Breast epithelium (tissue), 4 donors: ENCODE measurements at places on chromosomes 4 and X. TPM values are rescaled to one million over a fixed set of nuclear protein-coding genes. Genes with fewer than 3 reads are reported as not detected.

DNA sequence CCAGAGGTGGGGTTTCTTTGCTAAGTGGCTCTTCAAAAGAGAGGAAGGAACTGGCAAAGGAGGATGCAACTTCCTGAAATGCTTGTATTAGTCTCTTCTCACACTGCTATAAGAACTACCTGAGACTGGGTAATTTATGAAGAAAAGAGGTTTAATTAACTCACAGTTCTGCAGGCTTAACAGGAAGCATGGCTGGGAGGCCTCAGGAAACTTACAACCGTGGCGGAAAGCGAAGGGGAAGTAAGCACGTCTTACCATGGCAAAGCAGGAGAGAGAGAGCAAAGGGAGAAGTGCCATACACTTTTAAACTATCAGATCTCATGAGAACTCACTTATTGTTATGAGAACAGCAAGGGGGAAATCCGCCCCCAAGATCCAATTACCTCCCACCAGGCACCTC, 505.7 kb downstream of the ZNF674 start:
- H3K4me3 ChIP-seq, result no peak overlapping the region
- H3K4me1 ChIP-seq, result no peaks in the 10 kb centered on the region
- H3K27ac ChIP-seq, result no peak overlapping the region
- no peaks in the 10 kb centered on the region for H3K27me3 ChIP-seq

- H3K36me3 ChIP-seq, result no peaks in the 10 kb centered on the region
- no peak for DNase-seq
- no peak overlapping the region for H3K27ac ChIP-seq
- H3K4me3 ChIP-seq, result no peak overlapping the region
- no peaks in the 10 kb centered on the region for H3K27me3 ChIP-seq
Measured at GRCh38 chr4:150950657-150951288, 64.3 kb downstream of the LRBA start.

GRCh38 chr4:108168160-108168670, 517 bp downstream of the LEF1 start:
- peak overlapping the region; percentile 45 for H3K27ac ChIP-seq
- H3K4me3 ChIP-seq, result peak overlapping the region; percentile 76
- no peaks in the 10 kb centered on the region for H3K36me3 ChIP-seq
- H3K4me1 ChIP-seq, result peaks cover 6% of the 10 kb centered on the region
- no peak for DNase-seq

GRCh38 chr4:24104158-24104565, 214.3 kb upstream of the PPARGC1A start:
- DNase-seq, result no peak
- H3K27ac ChIP-seq, result no peak overlapping the region
- no peaks in the 10 kb centered on the region for H3K36me3 ChIP-seq
- H3K27me3 ChIP-seq, result no peaks in the 10 kb centered on the region

GRCh38 chr4:73448448-73449203, 12.6 kb downstream of the AFP start:
- no peaks in the 10 kb centered on the region for H3K27me3 ChIP-seq
- no peak overlapping the region for H3K4me3 ChIP-seq

DNA sequence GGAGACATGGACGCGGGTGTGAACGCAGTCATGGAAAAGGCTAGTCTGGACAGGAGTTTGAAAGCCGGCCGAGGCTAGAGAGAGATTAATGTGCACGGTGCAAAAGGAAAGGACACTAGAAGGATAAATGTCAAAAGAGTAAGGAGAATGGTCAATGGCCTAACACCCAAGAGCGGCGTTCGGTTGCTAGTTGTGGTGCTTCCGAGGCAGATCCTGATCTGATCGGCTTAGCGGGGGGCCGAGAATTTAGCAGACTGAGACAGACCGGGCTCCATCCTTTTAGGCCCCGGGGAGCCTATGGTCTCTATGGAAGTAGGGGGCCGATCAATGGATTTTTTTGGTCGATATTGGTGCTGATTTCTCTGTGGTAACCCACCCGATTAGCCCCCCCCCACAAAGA, 6.9 kb downstream of the GAGE10 start:
- H3K4me1 ChIP-seq, result no peaks in the 10 kb centered on the region
- H3K36me3 ChIP-seq, result no peaks in the 10 kb centered on the region
- H3K27ac ChIP-seq, result no peak overlapping the region
- peak overlapping the region; percentile 42 for H3K4me3 ChIP-seq

DNA sequence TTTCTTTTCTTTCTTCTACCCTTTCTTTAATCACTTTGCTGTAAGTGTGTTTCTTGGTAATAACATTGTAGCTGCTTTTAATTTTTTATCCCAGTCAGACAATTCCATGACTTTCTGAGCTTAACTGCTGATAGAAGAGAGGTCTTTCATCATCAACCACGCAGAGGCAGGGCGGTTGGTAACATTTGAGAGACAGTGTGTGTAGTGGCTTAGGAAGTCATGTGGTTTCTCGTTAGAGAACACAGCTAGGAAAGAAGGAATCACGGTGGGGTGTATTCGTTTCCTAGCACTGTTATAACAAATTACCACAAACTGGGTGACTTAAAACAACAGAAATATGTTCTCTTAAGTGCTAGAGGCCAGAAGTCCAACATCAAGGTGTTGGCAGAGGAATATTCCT, 11.5 kb downstream of the PRPS2 start:
- H3K27me3 ChIP-seq, result no peaks in the 10 kb centered on the region
- H3K27ac ChIP-seq, result no peak overlapping the region
- H3K4me3 ChIP-seq, result no peak overlapping the region
- no peak for DNase-seq

DNA sequence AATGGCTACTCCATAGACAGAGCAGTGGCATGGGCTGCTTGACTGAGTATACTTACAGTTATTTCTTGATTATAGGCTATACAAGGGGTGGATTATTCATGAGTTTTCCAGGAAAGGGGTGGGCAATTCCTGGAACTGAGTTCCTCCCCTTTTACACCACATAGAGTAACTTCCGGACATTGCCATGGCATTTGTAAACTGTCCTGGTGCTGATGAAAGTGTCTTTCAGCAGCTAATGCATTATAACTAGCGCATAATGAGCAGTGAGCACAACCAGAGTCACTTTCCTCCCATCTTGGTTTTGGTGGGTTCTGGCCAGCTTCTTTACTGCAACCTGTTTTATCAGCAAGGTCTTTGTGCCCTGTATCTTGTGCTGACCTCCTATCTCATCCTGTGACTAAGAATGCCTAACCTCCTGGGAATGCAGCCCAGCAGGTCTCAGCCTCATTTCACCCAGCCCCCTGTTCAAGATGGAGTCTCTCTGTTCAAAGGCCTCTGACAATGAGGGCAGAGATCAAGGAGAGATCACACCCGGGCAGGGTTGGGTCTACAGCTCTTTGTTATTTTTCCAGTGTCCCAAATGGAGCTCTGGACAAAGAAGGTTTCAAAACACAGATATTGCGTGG, 468.4 kb upstream of the PRKX start:
- no peaks in the 10 kb centered on the region for H3K27me3 ChIP-seq
- H3K4me1 ChIP-seq, result no peaks in the 10 kb centered on the region
- H3K36me3 ChIP-seq, result no peaks in the 10 kb centered on the region
- H3K4me3 ChIP-seq, result no peak overlapping the region

- H3K4me1 ChIP-seq, result no peaks in the 10 kb centered on the region
- H3K27me3 ChIP-seq, result peaks cover 6% of the 10 kb centered on the region
- H3K36me3 ChIP-seq, result no peaks in the 10 kb centered on the region
- peak; percentile 62 for DNase-seq
- no peak overlapping the region for H3K27ac ChIP-seq
Measured at GRCh38 chrX:149871940-149872339, 9.0 kb upstream of the MAGEA8 start.

DNA sequence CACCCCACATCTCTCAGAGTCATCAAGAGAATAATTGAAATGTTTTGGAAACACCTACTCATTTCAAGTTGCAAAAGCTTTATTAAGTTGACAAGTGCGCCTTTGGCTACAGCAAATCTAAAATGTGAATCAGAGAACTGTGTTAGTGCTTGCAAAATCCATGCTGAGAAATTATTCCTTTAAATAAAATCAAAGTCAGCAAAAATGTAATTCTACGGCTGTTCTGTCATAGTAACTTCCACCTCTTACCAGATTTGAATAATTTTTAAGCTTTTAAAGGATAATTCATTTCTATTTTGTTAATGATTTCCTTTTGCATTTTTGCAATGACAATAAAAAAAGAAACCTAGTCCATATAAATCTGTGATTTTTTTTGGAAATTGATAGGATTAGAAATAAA, 1779.1 kb downstream of the STIM2 start:
- no peak overlapping the region for H3K4me3 ChIP-seq
- H3K27me3 ChIP-seq, result no peaks in the 10 kb centered on the region
- H3K4me1 ChIP-seq, result no peaks in the 10 kb centered on the region

The NXF2 gene
- not detected for total RNA-seq

GRCh38 chr4:13765539-13765938, 138.0 kb upstream of the BOD1L1 start:
- H3K4me1 ChIP-seq, result no peaks in the 10 kb centered on the region
- H3K4me3 ChIP-seq, result no peak overlapping the region
- no peak overlapping the region for H3K27ac ChIP-seq

DNA sequence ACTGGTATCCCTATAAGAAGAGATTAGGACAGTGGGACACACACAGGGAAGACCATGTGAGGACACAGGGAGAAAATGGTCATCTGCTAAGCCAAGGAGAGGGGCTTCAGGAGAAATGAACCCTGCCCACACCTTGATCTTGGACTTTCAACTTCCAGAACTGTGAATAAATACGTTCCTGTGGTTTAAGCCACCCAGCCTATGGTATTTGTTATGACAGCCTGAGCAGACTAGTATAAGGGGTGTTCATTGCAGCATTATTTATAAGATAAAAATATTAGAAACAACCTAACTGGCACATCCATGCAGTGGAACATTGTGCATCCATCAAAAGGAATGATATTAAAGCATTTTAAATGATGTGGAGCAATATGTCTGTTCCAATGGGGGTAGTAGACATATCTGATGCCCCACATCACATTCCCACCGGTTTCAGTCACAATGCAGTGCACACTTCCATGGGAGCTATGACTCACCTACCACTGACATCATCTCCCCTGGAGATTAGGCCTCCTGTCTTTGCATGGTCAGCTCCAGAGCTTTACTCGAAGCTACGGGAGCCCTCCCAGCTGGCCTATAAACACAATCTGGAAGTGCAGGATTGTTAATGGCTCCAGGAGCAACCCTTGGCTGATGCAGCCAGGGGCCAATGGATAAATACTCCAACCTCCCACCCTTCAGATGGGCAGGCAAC, 38.9 kb upstream of the MAMLD1 start:
- DNase-seq, result no peak
- H3K4me3 ChIP-seq, result no peak overlapping the region
- no peaks in the 10 kb centered on the region for H3K36me3 ChIP-seq

- no peaks in the 10 kb centered on the region for H3K36me3 ChIP-seq
- no peak overlapping the region for H3K27ac ChIP-seq
- H3K4me1 ChIP-seq, result no peaks in the 10 kb centered on the region
Measured at GRCh38 chr4:56863441-56864139, 42.1 kb upstream of the SPINK2 start.

- H3K4me1 ChIP-seq, result no peaks in the 10 kb centered on the region
- DNase-seq, result no peak
- H3K27me3 ChIP-seq, result peaks cover 74% of the 10 kb centered on the region
- no peaks in the 10 kb centered on the region for H3K36me3 ChIP-seq
- no peak overlapping the region for H3K27ac ChIP-seq
Measured at GRCh38 chrX:106897259-106897658, 5.9 kb downstream of the RIPPLY1 start.

The RPS6KA6 gene
- 0.96 TPM for total RNA-seq

GRCh38 chrX:136475236-136475635, 12.5 kb upstream of the BRS3 start:
- H3K4me3 ChIP-seq, result no peak overlapping the region
- no peaks in the 10 kb centered on the region for H3K36me3 ChIP-seq
- no peak overlapping the region for H3K27ac ChIP-seq
